Fibroblast of villous mesenchyme (primary cell): ENCODE measurements at places on chromosomes 6 and 20.
A peak's percentile ranks its signal among the peaks of the same experiment; 100 is the strongest.

DNA sequence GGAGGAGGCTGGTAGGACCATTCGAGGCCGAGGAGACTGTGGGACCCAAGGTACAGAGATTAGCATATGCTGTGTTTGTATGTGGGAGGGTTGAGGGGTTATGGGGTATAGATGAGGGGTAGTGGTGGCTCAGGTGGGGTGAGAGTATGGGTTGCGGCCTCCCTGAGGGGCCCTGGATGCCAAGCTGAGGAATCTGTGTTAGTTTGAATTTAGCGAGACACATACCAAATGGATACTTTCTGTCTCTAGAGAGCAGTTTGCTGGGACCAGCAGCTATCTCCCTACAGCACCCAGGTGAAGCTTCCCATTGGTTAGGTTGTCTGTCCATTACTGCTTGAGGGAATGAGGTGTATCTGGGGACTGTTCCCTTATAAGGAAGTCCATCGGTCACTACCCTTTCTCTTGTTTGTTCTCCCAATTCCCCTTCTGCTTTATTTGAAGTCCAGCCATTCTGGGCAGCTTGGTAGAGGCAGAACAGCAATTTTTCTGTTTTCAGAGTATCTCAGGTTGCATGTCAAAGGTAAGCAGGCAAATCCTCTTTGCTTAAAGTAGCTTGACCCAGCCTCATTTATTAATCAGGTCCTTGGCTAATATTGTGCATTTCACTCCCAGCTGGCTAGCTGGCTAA lies 15.2 kb downstream of the CHMP4B start:
- no peak for DNase-seq

DNA sequence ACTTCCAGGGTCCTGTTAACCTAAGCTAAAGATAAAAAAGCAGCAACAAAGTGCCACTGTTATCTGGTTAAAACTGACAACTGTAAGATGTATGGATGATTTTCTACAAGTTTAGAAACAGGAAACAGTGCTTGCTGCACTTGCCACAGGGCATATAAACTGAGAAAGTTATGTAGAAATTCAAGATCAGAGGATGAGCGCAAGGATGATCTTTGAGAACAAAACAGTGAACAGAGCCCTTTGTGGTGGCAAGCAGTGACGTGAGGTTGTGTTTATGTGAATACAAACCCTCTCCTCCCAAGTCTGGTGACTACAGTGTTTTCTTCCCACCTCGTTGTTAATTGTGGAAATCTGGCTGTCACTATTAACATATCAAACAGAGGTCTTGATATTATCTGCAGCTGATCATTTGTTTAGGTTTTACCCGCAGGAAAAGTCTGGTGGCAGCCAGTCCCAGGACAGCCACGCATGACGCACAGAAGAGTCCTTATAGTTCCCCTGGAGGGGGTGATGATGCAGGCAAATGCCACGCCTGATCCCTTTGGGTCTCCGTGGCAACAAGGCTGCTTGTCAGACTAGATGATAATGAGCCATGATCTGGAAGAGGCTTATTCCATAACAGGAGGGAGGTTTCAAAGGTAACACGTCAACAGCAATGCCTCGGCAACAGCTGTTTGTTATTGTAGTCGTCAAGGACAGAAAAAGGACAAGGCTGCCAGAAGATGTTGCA lies 43.1 kb upstream of the TNFAIP3 start:
- DNase-seq = peak; percentile 89

DNA sequence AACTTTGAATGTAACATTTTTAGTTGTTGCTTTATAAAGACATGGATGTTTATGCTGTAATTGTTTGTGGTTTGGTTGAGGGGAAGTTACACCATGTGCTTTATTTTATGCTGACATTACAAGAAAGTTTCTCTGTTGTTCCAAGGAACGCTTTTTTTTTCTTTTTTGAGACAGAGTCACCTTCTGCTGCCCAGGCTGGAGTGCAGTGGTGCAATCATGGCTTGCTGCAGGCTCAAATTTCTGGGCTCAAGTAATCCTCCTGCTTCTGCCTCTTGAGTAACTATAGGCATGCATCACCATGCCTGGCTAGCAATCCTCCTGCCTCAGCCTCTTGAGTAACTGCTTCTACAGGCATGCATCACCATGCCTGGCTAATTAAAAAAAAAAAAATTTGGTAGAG lies 21.0 kb upstream of the IFNGR1 start:
- DNase-seq = peak; percentile 90

- DNase-seq = no peak
Observed at GRCh38 chr20:25041813-25042530, 16.0 kb downstream of the ACSS1 start.

DNA sequence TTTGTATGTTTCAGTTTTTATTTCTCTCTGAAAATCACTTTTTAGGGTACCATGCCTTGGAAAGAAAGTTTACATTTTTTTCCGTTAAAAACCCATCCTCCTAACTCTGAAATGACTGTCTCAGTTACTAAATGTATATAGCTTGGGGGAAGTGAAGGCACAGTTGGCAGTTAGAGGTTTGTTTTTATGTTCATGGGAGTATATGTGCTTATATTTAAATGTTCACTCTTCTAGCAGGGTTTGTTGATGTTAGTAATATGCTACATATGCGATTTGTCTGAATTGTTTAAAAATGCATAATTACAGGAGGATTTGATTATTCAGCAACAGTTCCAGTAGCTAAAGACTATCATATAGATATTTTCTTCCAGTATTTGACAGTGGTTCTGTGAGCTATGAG lies 31.1 kb downstream of the CDKAL1 start:
- no peak for DNase-seq

- no peak for DNase-seq
Observed at GRCh38 chr6:158819977-158820622, 932 bp upstream of the EZR start.

GRCh38 chr6:123420512-123420911 lies 216.2 kb downstream of the TRDN start:
- DNase-seq = no peak

DNA sequence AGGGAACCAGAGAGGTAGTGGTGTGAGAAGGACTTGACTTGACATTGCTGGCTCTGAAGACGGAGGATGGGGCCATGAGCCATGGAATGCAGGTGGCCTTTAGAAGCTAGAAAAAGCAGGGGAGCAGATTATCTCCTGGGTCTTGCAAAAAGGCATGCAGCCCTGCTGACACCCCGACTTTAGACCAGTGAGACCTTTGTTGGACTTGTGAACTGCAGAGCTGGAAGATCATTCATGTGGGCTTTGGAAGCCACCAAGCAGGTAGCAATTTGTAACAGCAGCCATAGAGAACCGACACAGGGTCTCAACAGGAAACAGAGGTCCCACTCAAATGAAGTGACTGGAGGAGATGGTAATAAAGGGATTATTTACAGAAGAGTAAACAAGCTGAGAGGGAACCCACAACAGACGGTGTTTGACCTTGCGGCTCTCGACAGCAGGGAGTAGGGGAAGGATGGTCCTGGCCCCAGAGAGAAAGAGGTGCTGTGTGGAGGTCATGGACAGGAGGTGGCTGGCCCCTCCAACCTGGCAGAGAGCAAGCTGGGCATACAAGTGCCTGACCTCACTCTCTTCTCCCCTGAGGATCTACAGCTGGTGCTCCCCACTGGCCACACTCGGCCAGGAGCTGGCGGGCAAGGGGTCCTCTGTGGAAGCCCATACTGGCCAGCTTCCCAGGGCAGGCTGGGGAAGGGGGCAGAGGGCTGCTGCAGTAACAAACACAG lies 43.9 kb downstream of the SLC22A23 start:
- no peak for DNase-seq

GRCh38 chr20:10550204-10551118 lies 115.4 kb downstream of the SLX4IP start:
- DNase-seq = no peak

DNA sequence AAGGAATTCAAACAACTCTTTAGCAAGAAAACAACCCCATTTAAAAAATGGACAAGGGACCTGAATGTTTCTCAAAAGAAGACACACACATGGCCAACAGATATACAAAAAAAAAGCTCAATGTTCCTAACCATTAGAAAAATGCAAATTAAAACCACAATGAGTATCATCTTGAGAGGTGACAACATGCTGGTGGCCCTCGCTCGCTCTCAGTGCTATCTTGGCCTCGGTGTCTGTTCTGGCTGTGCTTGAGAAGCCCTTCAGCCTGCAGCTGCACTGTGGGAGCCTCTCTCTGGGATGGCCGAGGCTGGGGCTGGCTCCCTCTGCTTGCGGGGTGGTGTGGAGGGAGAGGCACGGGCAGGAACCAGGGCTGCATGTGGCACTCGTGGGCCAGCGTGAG lies 13.4 kb downstream of the SPINT4 start:
- DNase-seq = no peak

DNA sequence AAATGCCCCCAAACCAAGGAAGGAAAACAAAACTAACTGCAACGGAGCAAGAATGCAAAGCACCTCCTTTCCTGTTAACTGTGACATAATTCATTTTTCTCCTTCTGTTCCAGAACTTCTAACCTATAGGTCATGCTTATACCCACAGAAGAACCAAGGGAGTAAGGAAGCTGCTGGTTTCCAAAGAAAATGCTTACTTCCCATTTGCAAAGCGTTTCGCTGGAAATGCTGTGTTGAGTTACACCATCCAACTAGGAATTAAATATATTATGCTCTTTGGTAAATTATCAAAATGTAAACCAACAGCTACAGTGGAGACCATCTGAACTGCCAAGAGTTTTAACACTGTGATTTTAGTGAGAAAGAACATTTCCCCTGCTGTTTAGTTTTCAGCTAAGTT lies 42.9 kb downstream of the ATXN1 start:
- no peak for DNase-seq

DNA sequence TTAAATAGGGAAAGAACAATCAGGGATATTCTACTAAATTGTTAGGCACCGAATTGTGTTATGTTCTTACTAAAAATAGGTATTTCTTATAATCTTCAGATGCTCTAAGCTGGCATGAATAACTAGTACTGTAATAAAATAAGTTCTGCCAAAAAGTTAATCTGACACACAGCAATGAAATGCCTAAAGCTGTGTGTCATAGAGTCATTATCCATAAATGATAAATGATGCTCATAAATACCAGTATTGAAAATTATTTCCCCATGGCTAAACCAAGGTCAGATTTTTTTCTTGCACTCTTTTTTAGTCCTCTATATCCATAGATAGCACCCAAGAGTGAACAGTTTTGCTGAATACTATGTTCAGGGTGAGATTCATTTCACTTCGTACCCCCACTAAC lies 11.7 kb upstream of the PRIM2 start:
- DNase-seq = peak; percentile 82

DNA sequence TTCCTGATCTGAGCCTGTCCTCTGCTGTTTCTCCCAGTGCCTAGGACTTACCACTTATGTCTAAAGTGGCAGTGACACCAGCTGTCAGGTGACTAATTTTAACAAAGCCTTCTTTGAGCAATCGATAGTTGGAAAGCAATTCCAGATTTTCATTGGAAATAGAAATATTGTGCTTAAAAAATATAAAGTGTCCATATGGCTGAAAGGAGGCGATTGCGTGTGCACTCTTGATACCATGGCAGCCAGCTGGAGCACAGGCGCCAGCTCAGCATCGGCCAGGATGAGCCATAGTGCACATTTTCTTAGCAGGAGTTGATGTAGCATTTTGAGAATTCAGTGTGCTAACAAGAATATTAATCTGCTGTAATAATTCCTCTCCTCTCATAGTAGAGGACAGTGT lies 70.0 kb downstream of the LRRC1 start:
- no peak for DNase-seq

GRCh38 chr6:42079941-42080464 lies 29.7 kb downstream of the TAF8 start:
- no peak for DNase-seq

- peak; percentile 98 for DNase-seq
Observed at GRCh38 chr20:37693635-37694626, at the start of gene CTNNBL1. CTNNBL1 (plus strand) TSS chr20:37694030; CDS start chr20:37694123, 93 bp downstream.

DNA sequence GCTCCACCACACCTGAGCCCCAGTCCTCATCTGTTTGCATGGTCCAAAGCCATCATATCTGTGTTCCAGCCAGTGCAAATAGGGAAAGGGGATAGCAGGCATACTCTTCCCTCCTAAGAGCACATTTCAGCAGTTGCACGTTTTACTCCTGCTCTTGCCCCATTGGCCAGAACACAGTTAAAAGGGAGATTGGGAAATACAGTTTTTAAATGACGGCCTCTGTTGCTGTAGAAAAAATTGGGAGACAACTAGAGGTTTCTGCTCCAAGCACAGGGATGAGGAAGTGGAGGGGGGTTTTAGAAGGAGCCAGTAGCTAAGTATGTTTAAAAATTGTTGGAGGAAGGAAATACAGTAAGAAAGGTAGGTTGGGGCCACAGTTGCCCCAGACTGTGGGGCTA lies 14.6 kb upstream of the STK35 start:
- DNase-seq = no peak

GRCh38 chr6:135740580-135740979 lies 110.9 kb upstream of the PDE7B start:
- no peak for DNase-seq

GRCh38 chr6:53604623-53605190 lies 59.8 kb upstream of the GCLC start:
- DNase-seq = peak; percentile 66

- DNase-seq = no peak
Observed at GRCh38 chr6:115360602-115361325, 699.9 kb downstream of the FRK start.

DNA sequence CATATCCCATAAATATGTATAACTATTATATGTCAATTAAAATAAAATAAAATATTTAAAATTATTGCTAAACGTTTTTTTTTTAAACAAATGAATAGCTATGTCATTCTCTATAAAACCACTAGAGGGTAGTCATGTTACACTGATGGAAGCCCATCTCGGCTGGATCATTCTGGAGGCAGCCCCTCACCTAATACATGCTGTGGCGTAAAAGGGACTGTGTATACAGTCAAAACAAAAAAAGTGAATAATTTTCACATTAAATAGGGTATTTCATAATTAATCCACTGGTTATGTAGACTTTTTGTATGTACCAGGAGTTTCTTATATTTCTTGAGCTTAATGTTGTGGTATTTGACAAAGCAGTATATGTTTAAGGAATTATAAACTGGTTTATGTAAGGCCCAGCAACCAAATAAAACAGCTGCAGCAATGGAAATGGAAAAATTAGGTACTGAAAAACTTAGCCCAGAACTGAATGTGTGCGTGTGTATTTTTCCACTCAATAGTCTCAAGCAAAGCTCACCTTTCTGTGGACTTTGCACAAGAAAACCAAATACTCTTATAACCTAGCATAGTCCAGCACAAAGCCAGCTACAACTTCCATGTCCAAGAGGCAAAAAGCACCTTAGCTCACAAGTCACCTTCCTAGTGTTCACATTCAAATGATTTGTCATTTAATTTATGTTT lies 81.7 kb downstream of the COL9A1 start:
- DNase-seq = peak; percentile 28

- DNase-seq = no peak
Observed at GRCh38 chr6:41673704-41674000, 35.4 kb downstream of the MDFI start.

GRCh38 chr6:7703148-7703680 lies 22.7 kb upstream of the BMP6 start:
- no peak for DNase-seq
